Right ventricle myocardium superior (tissue), 1 donor: ENCODE measurements at places on chromosomes 16 and 17.

GRCh38 chr16:84404936-84405639, 36.8 kb downstream of the ATP2C2 start:
- DNase-seq, result no peak

- no peak for DNase-seq
These were observed 41.6 kb downstream of the OR3A1 start for GRCh38 chr17:3256575-3256974.

- DNase-seq, result no peak
These were observed 8.4 kb downstream of the TMEM95 start for GRCh38 chr17:7363311-7363710.

DNA sequence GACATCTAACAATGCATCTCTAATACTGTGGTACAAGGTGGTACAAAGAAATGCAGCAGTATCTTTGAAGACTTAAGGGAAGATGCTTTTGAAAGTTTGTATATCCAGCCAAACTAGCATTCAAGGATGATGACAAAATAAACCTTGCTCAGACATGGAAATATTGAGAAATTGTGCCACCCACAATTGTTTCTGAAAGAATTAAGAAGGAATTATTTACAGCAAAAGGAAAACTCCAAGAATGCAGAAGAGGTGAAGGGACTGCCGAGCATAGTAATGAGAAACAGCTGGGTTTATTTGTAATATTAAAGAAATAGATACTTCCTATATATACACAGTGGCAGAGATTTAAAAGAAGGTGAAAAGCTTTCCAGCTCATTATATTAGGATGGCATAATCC, 29.5 kb downstream of the PMFBP1 start:
- DNase-seq, result no peak

- no peak for DNase-seq
These were observed 12.3 kb downstream of the SLX4 start for GRCh38 chr16:3599121-3599520.

- no peak for DNase-seq
These were observed 11.8 kb upstream of the CLTC start for GRCh38 chr17:59607817-59608403.

- DNase-seq, result no peak
These were observed 59.1 kb downstream of the C17orf67 start for GRCh38 chr17:56774650-56775049.

DNA sequence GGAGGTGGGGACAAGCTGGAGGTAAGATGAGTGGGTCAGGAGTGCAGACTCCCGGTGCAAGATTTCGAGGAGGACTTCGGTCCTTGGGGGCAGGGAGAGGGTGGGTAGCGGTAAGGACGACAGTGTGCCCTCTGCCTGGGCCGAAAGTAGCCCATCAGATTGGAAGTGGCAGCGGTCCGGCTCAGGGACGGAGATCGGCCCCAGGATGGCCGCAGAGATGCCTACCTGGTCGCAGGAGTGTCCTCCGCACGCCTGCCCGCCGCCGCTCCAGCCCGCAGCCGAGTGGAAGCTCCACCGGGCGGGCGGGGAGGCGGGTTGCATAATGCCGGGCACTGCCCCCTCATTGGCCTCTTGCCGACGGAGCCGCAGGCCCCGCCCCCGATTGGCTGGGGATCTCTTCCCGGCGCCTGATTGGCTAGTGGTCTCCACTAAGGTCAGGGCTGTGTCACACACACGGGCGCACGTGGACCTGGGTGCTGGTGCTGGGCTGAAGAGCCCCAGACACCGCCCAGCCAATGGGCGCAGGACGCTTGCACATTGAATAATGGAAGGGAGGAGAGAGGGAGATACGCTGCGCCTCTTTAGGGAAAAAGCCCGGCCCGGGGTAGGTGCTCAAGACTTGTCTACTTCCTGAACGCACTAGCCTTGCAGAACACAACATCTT, at the start of gene PER1:
Gene PER1 (minus strand): TSS at position 293 of the 664 bp plus-strand sequence. CDS start 1,698 bp downstream, outside the sequence.
- DNase-seq, result peak; percentile 99

DNA sequence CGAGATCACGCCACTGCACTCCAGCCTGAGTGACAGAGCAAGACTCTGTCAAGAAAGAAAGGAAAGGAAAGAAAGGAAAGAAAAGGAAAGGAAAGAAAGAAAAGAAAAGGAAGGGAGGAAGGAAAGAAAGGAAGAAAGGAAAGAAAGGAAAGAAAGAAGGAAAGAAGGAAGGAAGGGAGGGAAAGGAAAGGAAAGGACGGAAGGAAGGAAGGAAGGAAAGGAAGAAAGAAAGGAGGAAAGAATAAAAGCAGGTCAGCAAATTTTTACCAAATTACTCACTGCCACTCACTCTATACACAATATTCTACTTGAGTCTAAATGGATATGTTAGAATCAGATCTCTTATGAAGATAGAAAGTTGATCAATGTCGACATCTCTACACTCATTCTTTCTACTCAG, 49.8 kb downstream of the RND2 start:
- DNase-seq, result no peak

DNA sequence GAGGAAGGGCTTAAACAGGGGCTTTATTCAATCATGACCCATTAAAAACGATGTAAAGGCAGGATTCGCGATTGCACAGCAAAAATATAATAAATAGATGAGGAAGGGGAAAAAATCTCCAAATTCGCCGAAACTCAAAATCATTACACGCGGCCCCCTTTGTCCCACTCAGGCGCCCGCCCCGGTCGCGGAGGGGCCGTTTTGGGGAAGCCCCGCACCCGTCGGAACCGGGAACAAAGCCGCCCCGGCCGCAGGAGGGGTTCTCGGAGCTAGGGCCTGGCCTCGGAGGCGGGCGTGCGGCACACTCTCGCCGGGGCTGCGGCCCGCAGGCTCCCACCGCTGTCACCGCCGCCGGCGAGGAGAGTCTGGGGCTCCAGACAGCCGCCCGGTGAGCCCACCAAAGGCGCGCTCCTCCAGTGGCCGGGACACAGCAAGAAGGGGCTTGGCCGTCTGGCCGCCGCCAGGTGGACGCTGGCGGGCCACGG, 521 bp downstream of the C16orf87 start:
- DNase-seq, result peak; percentile 60

DNA sequence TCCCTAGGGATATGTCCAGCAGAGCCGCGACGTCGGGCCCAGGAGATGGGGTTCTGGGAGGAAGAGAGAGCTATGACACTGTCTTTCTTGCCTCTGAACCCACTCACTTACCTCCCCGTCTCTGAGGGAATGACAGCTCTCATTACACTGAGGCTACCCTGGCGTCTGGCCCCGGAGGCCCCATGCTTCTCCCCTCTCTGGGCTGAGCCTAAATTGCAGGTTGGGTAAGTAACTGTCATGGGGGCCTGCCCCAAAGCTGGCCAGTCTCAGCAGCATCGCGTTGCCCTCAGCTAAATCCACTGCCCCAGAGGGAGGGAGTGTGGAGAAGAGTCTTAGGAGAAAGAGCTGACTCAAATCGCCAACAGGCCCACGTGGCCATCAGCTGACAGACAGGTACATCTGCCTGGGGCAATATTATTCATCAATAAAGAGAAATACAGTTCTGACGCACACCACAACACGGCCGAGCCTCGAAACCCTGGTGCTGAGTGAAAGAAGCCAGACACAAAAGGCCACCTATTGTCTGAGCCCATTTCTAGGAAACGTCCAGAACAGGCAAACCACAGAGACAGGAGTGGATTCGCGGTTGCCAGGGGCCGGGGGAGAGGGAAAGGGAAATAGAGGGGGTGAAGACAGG, 156.4 kb downstream of the C16orf95 start:
- no peak for DNase-seq

DNA sequence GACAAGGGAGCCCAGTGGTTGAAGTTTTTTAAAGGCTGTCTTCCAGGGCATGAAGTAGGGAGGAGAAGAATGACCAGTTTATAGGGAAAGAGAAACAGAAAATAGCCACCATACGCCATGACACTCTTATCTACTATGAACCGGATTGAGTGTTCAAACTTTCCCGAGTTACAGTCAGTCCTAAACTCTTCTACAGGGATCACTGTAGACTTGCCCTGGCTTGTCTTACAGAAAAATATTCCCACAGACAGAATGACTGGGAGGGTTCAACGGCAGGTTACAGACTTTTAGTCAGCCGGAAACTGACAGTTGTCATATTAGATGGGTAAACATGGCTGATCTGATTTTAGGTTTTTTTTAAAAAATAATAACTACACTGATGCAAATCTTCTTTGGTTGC, 662.5 kb upstream of the SOX9 start:
- no peak for DNase-seq

GRCh38 chr16:27108051-27108770, 41.5 kb downstream of the C16orf82 start:
- no peak for DNase-seq

- no peak for DNase-seq
These were observed 11.4 kb downstream of the SLC13A5 start for GRCh38 chr17:6701719-6702118.

DNA sequence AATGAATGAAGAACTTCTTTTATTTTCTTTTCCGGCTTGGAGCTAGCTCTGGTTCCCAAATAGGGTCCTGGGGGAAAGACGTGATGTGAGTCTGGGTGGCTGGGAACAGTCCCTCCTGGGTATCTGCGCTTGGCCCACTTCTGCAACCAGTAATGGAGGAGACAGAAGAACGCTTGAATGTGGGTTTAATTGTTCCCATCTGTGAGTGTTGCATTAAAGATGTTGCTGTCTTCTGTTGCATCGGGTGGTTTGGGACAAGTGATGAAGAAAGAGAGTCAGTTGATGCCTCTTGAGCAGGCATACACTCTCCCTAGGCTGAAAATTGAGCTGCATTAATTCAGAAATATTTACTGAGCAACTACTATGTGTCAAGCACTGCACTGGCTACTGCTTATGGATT, 511.1 kb downstream of the CDH13 start:
- no peak for DNase-seq

DNA sequence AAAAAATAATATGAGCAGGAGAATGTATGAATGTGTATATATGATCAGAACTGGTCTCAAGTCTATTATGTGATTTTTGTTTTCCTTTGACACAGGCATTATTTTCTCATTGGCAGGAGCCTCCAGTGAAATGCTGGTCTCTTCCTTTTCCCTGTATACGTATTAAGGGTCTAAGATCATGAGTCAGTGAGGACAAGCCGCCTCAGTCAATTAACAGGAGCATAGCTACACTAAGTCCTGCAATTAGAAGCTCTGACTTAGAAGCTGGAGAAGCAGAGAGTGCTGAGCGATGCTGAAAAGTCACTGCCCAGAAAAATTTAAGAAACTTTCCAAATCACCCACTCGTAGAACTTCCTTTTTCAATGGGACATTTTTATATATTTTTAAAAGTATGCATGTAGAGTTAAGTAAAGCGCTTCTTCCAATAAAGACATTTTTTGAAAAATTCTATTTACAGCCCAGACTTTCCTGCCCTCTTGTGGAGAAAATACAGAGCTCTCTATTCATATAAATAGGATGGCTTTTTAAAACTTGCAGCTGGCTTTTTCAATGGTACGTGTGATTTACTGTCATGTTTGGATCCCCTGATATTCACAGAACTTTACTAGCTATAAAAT, 70.2 kb upstream of the PSMD7 start:
- no peak for DNase-seq

DNA sequence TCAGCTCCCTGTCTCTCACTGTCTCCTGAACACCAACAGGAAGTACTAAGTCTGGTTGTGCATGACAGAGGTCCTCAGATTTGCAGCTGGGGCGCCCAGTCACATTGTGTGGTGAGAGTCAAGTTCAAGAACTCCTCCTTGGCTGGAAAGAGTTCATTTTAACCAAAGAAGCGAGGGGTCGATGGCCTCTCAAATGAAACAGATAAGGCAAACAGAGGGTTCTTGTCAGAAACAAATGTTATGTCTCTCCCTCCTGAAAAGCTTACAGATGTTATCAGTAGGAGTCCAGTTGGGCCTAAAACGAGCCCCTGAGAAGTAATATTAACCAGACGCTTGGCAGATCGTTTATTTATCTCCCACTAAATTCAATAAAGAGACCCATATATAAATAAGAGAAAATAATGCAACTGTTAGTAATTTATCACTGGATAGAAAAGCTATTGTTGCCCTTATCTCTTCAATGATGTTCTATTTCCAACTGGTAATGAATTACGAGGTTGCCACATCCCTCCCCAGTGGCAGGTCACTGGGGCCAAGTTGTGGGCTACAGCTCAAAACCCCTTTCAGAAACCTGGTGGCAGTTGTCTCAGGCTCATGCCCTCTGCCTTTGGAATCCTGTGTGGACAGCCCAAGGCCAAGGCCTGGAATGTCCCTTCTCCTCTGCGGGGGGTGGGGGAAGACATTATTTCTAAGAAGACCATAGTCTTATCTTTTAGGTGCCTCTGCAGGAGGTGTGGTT, 307.5 kb upstream of the DYNLRB2 start:
- DNase-seq, result no peak

GRCh38 chr17:16418685-16419068, 3.3 kb downstream of the TRPV2 start:
- no peak for DNase-seq

- no peak for DNase-seq
These were observed 11.4 kb downstream of the KRABD2 start for GRCh38 chr17:8365143-8365542.

GRCh38 chr16:86874141-86874540, 295.8 kb downstream of the FOXL1 start:
- no peak for DNase-seq

GRCh38 chr17:59683283-59683682, 23.9 kb downstream of the PTRH2 start:
- no peak for DNase-seq

GRCh38 chr16:56871172-56871593, 6.2 kb downstream of the SLC12A3 start:
- no peak for DNase-seq

- DNase-seq, result no peak
These were observed 15.4 kb downstream of the ARL2BP start for GRCh38 chr16:57260294-57260929.

DNA sequence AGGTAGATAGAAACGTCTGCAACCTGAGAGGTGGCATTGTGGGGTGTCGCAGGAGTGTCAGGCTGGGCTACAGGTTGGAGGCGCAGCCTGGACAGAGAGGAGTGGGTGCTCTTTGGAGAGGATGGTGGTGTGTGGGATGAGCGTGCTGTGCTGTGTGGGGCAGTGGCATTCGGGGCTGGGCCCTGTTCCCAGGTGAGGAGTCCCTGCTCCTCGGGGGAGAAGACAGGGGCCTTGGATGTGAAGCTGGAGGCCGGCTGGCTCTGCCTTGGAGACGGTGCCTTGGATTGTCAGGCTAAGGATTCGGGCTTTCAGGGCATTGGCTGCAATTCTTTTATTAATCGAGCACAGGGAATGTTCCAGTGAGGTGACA, 69.3 kb downstream of the BANP start:
- DNase-seq, result no peak

DNA sequence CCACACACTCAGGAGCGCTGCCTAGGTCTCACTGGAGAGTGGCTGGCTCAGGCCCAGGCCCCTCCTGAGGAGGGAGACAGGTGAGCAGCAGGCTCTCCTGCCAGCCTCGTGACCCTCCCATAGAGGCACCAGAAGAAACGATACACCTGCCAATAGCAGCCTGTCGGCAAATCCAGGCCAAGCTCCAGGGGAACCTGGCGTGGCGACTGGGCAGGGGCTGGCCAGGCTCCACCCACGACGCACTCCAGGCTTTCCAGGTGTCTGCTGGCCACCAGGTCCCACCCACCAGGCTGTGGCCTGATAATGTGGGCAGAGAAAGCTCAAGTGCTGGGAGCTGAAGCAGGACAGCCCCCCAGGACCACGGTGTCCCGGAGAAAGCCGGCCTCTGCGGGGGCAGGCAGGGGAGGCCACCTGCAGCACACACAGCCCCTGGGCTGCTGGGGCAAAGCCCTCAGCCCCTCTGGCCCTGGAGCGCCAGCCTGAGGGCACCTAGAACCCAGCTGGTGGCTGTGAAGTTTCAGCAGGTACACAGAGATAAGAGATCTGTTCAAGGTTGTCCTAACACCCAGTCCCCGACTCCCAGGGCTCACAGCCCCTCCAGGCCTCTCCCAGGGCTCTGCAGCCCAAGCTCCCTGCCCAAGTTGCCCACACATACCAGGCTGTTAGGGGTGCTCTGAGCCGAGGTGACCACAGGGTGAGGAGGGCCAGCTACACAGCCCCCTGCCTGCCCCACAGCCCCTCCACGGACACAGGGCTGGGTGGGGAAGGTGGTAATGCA, 2.4 kb downstream of the PGAP6 start:
- DNase-seq, result no peak
